RPMI7951 (cell line): ENCODE measurements at places on chromosomes 12 and 14. TPM values are rescaled to one million over a fixed set of nuclear protein-coding genes. Genes with fewer than 3 reads are reported as not detected.

The KCNMB4 gene
- under 0.01 and 0.20 TPM in 2 replicates for total RNA-seq

The CPM gene
- total RNA-seq, result 0.36 and 4.1 TPM in 2 replicates

The MDM2 gene
- total RNA-seq, result 17.5 and 24.2 TPM in 2 replicates

The TAS2R8 gene
- total RNA-seq, result 0.20 TPM in 1 of 2 replicates, not detected in the other

The KRT82 gene
- total RNA-seq, result not detected in 2 replicates

The ADAM21 gene
- 0.68 and 1.6 TPM in 2 replicates for total RNA-seq

The TAS2R10 gene
- total RNA-seq, result 0.60 and 0.68 TPM in 2 replicates

The P2RX2 gene
- not detected in 2 replicates for total RNA-seq

The KRT74 gene
- not detected in 2 replicates for total RNA-seq

The DTX1 gene
- not detected in 2 replicates for total RNA-seq

The ZNF891 gene
- total RNA-seq, result 0.48 and 0.49 TPM in 2 replicates

The CELA1 gene
- 0.10 TPM in 1 of 2 replicates, not detected in the other for total RNA-seq

The TMEM253 gene
- not detected in 2 replicates for total RNA-seq

The AICDA gene
- total RNA-seq, result not detected in 2 replicates

The CLEC2B gene
- total RNA-seq, result 53.2 and 59.1 TPM in 2 replicates

The THTPA gene
- 8.4 and 12.4 TPM in 2 replicates for total RNA-seq

The GPR84 gene
- total RNA-seq, result 0.12 TPM in 1 of 2 replicates, not detected in the other

The HAL gene
- not detected in 2 replicates for total RNA-seq

The TTC6 gene
- 0.10 TPM in 1 of 2 replicates, not detected in the other for total RNA-seq

The FAM90A1 gene
- total RNA-seq, result not detected in 2 replicates

The MMP19 gene
- total RNA-seq, result 4.2 and 4.4 TPM in 2 replicates

The SNAPC1 gene
- 30.6 and 37.4 TPM in 2 replicates for total RNA-seq

The CCDC196 gene
- not detected in 2 replicates for total RNA-seq

The ADAM20 gene
- total RNA-seq, result 0.10 and 0.12 TPM in 2 replicates

The WSCD2 gene
- not detected in 2 replicates for total RNA-seq

The BIN2 gene
- total RNA-seq, result not detected in 2 replicates

The FCF1 gene
- 28.5 and 29.9 TPM in 2 replicates for total RNA-seq

The CAPS2 gene
- total RNA-seq, result 3.0 and 3.3 TPM in 2 replicates

The SIX1 gene
- 6.7 and 7.7 TPM in 2 replicates for total RNA-seq

The RNFT2 gene
- 2.4 and 3.4 TPM in 2 replicates for total RNA-seq

The DNAJC22 gene
- total RNA-seq, result 7.9 and 10.4 TPM in 2 replicates

The DBX2 gene
- not detected in 2 replicates for total RNA-seq

The RASSF8 gene
- 37.5 and 41.7 TPM in 2 replicates for total RNA-seq

The KCNJ8 gene
- total RNA-seq, result under 0.01 TPM in 1 of 2 replicates, not detected in the other

The SMCO2 gene
- total RNA-seq, result not detected in 2 replicates

The COPZ1 gene
- total RNA-seq, result 171 and 177 TPM in 2 replicates

The BEST3 gene
- total RNA-seq, result not detected in 2 replicates

The KRT72 gene
- total RNA-seq, result not detected in 2 replicates

The NPC2 gene
- 358 and 402 TPM in 2 replicates for total RNA-seq
